ENCODE measurements at places on chromosomes 5 and 9. TPM values are rescaled to one million over a fixed set of nuclear protein-coding genes. Genes with fewer than 3 reads are reported as not detected.

DNA sequence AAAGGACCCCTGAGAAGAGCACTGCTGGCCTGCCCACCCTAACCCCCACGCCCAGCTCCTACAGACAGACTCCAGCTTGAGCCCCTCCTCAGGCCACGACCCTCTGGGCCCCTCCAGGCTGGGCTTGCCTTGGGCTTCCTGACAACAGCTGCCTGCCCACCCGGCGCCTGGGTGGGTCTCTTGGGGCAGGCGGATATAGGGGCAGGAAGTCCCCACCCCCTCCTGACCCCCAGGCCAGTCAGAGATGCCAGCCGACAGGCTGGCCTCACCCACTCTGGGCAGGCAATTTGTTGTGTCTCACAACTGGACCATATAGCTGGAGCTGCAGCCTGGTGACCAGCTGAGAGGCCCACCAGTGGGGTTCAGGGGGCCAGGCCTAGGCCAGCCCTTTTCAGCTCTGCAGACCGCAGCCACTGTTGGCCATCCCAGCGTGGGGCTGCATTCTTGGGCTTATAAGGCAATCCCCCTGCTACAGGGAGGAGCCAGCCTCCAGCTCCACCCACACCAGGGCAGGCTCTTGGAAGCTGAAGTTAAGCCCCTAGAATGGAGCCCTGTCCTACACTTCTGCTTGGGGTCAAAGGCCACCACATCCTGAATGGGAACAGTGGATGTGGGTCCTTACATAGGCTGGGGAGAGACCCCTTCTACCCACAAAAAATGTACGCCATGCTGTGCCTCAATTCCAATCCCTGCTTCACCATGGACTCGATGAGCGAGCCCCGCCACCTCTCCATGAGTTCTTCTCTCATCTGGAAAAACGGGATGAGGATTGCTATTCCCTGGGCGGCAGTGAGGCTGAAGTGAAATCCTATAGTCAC lies 2.0 kb downstream of the PDLIM7 start:
- DNase-seq: peak; percentile 79

DNA sequence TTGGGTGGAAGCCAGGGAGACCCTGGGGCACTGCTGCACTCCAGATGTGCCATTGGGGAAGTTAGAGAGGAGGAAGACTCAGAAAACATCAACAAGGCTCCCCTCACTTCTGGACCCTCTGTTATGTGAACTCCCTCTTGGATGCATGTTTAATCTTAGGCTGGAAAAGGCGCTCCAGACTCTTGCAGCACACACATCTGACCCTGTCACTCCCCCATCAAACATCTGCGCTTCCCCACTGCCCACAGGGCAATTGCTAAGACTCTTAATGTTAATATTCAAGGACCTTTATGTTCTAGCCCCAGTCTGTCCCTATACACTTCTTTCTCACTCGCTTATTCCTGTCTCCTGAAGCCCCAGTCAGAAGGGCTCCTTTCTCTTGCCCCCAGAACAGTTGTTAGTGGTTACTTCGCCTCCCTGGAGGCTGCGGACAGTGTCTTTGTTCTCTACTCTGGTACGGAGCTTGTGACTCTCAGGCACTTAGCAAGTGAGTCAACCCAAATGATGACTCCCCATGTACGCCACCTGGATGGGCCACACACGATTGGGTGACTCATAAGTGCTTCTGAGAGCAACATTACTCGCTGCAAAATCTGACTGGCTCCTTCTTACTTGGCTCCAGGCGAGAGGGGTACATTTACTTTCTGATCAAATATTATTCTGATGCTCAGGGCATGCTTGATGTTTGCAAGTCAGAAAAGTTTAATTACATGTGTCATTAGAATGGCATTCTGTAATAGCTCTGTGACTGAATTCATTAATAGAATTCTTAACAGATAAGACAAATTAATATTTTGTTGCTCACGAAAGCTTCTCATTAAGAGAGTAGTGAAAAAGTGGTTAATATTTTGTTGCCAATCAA lies 193.6 kb downstream of the HSPA4 start:
- no peak for DNase-seq

KLHL3 gene
- total RNA-seq: 18.7 TPM

GRCh38 chr5:31062902-31063580 lies 130.4 kb upstream of the CDH6 start:
- no peak for DNase-seq

GRCh38 chr5:151686674-151687407 lies at the start of gene SPARC:
SPARC (minus strand) TSS chr5:151686915; CDS start chr5:151676188, 10,727 bp downstream.
- DNase-seq: peak; percentile 82

DNA sequence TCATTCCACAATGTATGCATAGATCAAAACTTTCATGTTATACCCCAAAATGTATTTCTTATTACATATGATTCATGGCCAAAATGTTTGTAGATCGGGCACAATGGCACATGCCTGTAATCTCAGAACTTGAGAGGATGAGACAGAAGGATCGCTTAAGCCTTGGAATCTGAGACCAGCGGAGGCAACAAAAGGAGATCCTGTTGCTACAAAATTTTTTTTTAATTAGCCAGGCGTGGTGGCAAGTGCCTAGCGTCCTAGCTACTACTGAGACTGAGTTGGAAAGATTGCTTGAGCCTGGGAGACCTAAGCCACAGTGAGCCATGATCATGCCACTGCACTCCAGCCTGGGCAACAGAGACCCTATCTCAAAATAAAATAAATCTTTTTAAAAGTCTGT lies 89.9 kb downstream of the MAPKAP1 start:
- no peak for DNase-seq

FXN gene
- 40.2 TPM for total RNA-seq

FAM221B gene
- total RNA-seq: not detected

DNA sequence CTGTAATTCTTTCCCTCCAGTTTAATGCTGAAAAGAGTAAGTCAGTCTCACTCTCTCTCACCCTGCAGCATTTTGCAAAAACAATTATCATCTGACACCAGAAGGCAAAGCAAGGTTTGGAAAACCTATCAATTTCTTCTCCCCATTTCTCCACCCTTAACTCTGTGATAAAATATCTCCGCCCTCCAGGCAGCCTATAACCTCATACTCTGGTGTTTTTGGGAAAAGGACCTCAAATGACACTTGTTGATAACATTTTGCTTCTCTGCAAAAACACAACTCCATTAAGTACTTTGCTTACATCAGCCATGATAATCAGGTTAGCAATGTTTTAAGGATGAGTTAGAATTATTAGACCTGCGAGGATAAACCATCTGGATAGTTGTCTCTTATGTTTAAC lies 2.3 kb downstream of the ANKH start:
- DNase-seq: no peak

DNA sequence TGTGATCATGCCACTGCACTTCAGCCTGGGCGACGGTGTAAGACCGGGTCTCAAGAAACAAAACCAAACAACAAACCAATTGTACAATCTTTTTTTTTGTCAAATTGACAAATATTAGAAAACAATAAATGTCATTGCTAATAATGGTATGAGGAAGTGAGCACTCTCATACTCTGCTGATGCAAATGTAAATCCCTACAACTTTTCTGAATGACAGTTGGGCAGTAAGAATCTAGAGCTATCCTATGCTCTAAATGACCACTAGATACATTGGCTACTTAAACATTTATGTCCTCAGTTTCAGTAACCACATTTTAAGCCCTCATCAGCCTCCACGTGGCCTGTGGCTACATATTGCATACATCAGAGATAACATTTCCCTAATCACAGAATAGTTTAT lies 256.2 kb downstream of the FER start:
- DNase-seq: no peak

DNA sequence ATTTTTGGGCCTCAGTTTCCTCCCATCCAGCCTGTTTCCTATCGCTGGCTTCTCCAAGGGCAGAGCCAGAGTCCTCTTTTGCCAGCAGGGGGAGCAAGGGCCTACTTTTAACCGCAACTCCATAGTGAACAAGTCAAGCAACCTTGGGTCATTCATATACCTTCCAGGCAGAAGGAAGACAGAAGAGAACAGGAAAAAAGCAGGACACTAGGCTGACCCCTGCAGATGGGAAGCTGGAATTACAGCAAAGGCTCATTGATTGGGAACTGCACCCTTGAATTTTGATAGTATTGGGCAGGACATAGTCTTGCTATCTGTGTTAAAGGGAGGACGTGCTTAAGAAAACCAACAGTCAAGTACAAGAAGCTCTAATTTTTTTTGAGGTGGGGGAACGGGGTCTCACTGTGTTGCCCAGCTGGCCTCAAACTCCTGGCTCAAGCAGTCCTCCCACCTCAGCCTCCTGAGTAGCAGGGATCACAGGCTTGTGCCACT lies 30.1 kb downstream of the QRFP start:
- DNase-seq: peak; percentile 72

AK8 gene
- not detected for total RNA-seq

DNA sequence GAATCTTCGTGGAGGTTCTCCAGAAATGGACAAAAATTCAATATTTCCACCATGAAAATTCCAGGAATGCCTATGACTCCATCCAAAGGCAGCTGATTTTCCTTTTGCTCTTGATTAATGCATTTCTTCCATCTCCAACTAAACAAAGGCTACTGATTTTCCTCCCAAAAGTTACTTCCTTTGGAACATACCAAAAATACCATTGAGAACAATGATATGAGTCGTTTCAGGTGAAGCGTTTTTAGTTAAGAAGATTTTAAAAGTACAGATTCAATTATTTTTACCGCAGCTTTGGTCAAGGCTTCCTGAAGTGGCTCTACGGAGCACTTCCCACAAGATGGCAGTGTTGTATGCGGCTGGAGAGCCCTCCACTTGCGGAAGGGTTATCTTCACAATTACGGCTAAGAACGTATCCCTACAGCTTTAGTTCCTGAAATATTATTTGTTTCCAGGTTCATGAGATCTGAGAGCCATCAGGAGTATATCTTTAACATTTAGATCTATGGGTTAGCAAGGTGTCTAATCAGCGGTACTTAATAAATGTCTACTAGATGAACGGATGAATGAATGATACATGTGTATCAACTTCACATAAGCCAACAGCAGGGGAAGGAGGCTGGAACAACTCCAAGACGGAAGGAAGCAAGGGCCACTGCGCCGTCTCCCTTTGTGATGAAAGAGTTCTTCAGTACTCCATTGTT lies 35.9 kb upstream of the ARSB start:
- peak; percentile 47 for DNase-seq

DNA sequence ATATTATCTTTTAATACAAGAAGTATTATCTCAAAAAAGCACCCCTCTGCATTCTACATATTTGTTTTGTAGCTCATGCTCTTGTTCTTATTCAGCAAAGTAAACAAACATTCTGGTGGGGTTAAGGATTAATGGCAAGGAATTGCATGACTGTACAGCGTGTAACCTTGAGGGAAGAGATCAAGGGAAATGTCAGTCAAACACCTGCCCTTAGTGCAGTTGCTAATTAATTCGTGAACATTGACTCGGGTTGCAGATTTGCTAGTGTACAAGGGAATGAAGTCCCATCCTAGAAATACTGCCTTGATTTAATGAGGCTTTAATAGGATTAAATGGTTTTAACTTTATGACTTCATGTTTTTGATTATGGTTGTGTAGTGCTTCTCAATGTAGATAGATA lies 1758.1 kb downstream of the MAT2B start:
- DNase-seq: no peak

IFNA13 gene
- total RNA-seq: not detected

GRCh38 chr9:76707510-76707909 lies 56.7 kb upstream of the PCA3 start:
- DNase-seq: no peak

GRCh38 chr5:22070186-22070728 lies 782.9 kb downstream of the CDH12 start:
- DNase-seq: no peak

DNA sequence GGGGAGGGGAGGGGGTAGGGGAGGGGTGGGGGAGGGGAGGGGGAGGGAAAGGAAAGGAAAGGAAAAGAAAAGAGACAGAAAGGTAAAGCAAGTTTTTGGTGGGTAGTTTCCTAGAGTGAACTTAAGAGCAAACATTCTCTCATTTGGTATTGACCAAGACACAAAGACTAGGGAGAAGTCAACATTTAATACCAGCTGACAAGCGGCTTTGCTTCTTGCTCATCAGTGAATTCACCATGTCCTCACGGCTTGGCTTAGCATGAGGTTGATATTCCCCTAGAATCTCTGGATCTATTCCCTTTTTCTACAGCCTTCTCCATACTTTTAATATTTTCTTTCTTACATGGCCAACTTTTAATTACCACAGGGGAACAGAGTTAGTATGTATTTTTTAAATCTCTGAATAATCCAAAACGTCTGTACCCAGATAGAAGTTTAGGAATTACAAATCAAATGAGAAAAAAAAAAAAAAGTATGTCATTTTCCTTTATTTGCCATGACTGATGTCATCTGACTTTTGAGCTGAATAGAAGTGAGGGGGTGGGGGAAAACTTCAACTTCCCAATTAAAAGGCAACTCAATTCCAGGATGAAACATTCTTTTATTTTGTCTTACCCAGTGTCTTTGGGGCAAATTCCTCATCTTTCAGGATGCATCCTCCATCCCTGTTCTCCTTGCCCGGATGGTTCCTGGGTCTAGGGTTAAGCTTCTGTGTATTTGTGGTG lies 40.1 kb upstream of the GLIS3 start:
- DNase-seq: no peak

DNA sequence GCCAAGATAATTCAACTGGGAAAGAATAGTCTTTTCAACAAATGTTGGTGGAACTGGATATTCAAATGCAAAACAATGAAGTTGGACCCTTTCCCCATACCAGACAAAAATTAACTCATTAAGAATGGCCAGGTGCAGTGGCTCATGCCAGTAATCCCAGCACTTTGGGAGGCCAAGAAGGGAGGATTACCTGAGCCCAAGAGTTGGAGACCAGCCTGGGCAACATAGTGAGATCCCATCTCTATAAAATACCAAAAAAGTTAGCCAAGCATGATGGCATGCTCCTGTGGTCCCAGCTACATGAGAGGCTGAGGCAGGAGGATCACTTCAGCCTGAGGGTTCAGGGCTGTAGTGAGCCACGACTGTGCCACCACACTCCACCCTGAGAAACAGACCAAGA lies 24.2 kb downstream of the SERINC5 start:
- DNase-seq: no peak

- no peak for DNase-seq
These were observed 109.2 kb downstream of the DMXL1 start for GRCh38 chr5:119179857-119180641.

- peak; percentile 76 for DNase-seq
These were observed 42.2 kb upstream of the PDE8B start for GRCh38 chr5:77168161-77168878.

PHYHD1 gene
- total RNA-seq: 31.5 TPM

- DNase-seq: no peak
These were observed 33.5 kb downstream of the TMEM245 start for GRCh38 chr9:109086221-109086620.

SH3TC2 gene
- 2.5 TPM for total RNA-seq

PCDHA8 gene
- not detected for total RNA-seq

All from heart left ventricle (tissue), 16 donors.